ENCODE measurements at places on chromosomes 3 and 15. TPM values are rescaled to one million over a fixed set of nuclear protein-coding genes. Genes with fewer than 3 reads are reported as not detected.
A peak's percentile ranks its signal among the peaks of the same experiment; 100 is the strongest.

The SCAANT1 gene
- not detected for total RNA-seq

GRCh38 chr15:88036154-88036839, 220.2 kb downstream of the NTRK3 start:
- DNase-seq, result no peak

DNA sequence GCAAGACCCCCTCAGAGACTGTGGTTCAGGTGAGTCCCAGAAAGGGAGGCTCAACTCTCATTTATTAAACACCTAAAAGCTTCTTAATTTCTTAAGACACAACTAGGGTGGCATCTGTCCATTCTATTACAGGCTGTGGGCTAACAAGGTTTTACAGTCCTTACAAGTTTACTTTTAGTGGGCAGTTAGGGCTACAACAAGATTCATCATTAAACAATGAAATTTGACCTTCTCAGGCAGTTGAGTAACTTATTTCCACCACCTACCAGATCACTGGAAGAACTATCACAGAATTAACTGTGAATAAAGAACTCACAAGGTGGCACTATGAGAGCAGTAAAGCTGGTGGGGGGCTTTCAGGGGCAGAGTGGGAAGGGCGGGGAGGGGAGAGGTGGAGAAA, 132.6 kb downstream of the PLD1 start:
- DNase-seq, result no peak

- DNase-seq, result no peak
These were observed 120.0 kb upstream of the C15orf61 start for GRCh38 chr15:67400890-67401289.

DNA sequence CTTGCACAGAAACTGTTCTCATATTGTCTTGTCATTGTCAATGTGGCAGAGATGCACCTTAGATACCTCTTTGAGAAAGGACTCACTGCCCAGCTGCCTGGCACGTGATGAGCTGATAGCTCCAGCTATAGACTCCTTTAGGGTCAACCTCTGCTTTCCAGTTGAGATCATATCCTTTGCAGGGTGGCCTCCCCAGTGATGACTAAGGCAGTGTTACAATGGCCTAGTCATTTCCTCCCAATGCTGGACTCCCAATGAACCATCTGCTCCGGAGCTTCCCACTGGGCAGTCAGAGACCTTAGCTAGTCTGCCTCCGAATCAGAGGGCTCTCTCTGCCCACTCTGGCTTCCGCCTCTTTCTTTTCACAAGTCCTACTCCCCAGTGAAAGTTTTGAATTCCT, 79.5 kb downstream of the CHRD start:
- no peak for DNase-seq

DNA sequence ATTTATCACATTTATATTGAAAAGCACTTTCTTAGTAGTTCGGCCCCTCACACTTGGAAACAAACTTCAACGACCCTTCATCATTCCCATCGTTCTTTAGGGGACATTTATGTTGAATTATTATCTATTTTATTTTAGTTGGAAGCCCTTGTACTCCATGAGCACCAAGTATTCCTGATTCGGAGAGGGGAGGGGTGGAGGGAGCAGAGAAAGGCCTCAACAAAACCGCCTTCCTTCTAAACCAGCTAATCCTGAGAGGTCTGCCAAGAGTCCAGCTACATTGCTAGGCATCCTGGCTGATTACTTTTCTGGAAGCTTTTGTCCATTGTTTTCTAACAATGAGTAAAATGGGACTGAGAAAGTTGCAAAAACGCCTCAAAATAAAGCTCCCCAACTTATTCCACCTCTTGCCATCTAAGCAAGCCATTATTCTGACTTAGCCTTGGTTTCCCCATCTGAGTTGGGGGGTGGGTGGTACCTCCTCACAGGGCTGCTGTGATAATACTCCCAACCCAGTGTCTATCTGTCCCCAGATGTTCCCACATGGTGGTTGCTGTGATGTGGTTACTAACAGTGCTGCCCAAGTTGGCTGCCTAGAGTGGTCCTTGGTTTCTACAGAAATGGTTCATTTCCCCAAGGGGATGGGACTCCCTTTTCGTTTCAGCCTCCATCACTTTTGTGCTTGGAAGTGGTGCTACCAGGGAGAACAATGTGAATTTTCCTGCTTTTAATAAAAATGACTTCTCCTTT, 1.2 kb upstream of the TMEM158 start:
- no peak for DNase-seq

The CLRN1 gene
- not detected for total RNA-seq

The EPHA6 gene
- total RNA-seq, result 0.70 TPM

The USP50 gene
- total RNA-seq, result 0.97 TPM

The ZBED2 gene
- total RNA-seq, result not detected

- DNase-seq, result no peak
These were observed 59.2 kb upstream of the ADAMTS17 start for GRCh38 chr15:100400996-100401395.

GRCh38 chr15:51223771-51224229, 114.6 kb downstream of the CYP19A1 start:
- no peak for DNase-seq

GRCh38 chr3:119206611-119207511, 33.5 kb downstream of the UPK1B start:
- no peak for DNase-seq

GRCh38 chr3:150238048-150238802, 169.9 kb upstream of the TSC22D2 start:
- DNase-seq, result no peak

DNA sequence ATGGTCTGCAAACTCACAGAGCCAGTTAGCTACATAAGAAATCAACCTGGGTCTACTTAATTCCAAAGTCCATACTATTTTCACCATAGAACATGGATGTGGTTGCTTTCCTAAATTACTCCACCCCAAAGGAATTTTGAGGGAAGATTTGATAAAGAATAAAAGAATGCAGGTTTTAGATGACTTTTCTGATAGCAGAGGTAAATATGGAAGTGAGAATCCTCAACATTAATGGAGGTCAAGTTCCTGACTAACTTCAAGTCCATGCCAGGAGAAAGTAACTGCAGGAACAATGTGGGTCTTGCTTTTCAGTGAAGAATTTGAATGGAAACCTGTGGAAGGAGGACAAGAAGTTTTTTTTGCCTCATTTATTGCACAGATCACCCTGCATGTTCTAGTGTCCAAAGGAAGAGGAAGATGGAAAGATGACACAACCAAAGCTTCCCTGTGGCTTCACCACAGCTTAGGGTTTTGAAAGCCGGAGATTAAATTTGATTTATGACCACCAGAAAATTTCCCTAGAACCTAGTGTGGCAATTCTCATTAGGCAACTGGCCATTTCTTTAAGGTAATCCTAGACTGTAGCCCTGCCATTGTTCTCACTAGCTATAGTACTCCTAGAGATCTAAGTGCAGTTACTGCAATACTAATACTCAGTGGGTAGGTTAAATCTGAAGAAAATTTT, 429.7 kb downstream of the RAP2B start:
- DNase-seq, result no peak

- no peak for DNase-seq
These were observed 92.3 kb upstream of the TNIK start for GRCh38 chr3:171552531-171552930.

- DNase-seq, result no peak
These were observed 9.3 kb downstream of the TRA2B start for GRCh38 chr3:185928496-185928895.

DNA sequence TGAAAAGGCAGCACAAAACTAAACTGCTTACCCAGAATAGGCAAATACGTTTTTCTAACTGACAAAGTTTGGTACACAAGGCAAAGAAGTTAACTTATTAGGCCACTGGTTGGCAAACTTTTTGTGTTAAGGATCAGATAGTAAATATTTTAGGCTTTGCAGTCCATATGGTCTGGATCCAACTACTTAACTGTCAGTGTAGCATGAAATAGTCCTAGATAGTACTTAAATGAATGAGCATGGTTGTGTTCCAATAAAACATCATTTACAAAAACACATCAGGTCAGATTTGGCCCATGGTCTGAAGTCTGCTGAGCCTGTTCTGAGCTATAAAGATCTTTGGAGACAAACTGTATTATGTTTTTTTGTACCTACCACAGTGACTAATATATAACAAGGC, 136.9 kb downstream of the PCCB start:
- no peak for DNase-seq

The GOLGA8S gene
- total RNA-seq, result 0.16 TPM

The ZPLD1 gene
- not detected for total RNA-seq

GRCh38 chr3:195072916-195073564, 197.9 kb downstream of the XXYLT1 start:
- DNase-seq, result no peak

- no peak for DNase-seq
These were observed 87.2 kb downstream of the USP13 start for GRCh38 chr3:179739816-179740594.

DNA sequence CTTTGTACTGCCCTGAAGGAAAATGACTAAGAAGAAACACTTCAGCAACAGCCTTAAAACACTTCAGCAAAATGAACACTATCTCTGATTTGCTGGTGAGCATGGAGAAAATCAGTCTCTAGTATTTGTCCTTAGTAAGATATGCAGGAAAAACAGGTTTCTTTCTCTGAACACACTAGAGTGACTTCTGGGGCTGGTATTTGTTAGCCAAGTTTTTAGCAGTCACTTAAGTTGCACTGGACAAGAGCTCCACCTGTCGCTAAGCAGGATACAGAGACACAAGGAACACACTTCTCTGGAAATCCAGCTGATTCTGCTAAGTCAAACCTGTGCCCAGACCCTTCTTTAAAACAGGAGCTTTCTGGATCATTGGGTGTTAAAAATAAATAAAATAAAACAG, 65.3 kb downstream of the CHAC1 start:
- DNase-seq, result no peak

- no peak for DNase-seq
These were observed 6.0 kb downstream of the TM4SF19 start for GRCh38 chr3:196332168-196332567.

DNA sequence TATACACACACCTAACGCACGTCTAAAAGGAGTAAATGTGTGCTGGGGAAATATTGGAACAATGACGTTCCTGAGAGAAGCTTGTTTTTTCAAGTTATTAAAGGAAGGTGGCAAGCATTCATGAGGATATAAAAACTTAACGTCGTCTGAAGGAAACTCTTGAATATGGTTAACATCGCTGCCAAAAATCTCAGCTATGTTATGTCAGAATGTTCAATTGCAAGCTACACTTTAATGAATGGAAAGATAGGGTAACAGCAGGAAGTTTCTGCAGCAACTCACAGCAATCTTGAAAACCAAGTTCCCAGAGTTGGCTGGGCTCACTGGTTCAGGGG, 54.3 kb upstream of the MEF2A start:
- no peak for DNase-seq

The SELENOT gene
- total RNA-seq, result 59.8 TPM

- peak; percentile 60 for DNase-seq
These were observed 62.5 kb downstream of the MYO5A start for GRCh38 chr15:52466134-52466701.

DNA sequence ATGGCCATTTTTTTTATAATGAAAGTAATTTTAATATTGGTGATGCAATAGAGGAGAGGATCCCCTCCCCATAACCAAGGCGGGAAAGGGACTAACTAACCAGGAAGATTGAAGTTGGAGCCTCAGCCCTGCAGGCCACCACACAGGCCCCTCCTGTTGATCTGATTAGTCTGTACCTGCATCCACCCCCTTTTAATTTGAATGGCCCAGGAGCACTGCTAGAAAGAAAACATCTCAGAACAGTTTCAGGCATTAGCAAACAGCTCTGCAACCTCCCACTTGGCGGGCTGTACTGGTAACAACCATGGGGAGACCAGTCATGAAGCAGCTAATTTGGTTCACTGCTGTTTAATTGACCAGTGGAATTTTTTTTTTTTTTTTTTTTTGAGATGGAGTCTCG, 10.3 kb downstream of the CAV3 start:
- no peak for DNase-seq

- no peak for DNase-seq
These were observed 107.0 kb downstream of the ALCAM start for GRCh38 chr3:105473521-105474223.

The SPG21 gene
- total RNA-seq, result 44.9 TPM
